Right lobe of liver (tissue), 6 donors: ENCODE measurements at places on chromosomes 16 and 17. TPM values are rescaled to one million over a fixed set of nuclear protein-coding genes. Genes with fewer than 3 reads are reported as not detected.

DNA sequence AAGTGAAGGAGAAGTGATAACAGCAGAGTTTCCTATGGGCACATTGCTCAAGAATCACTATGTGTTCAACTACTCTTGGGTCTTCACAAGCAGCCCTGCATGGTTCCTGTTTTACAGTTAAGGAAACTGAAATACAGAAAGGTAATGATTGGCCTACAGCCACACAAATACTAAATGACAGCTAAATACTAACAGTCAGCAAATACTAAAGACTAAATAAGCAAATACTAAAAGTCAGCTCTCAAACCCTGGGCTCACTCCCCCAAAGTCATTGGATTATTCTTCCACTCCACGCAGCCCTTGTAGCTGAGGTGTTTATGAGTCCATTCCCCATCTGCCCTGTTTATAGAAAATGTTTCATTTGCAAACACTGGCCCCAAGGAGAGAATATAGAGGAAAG is 372.7 kb upstream of the CDH11 start:
- DNase-seq, result no peak

DNA sequence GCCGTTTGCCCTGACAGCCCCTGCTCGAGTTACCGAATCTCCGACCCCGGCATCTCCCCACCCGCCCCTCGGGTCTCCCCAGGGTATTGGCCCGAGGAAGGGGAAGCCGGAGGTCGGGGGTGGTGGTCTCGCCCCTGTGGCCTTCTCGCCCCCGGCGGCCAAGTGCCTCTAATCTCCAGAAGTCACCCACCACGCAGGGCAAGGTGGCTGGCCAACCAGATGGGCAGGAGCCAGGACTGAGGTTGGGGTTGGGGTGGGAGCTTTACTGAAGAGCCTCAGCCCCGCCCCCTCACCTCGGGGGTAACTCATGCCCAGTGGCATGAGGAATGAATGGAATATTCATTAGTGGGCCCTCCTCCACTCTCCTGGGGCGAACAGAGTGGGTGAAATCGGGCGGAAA is 637 bp downstream of the DHRS11 start:
- no peak for DNase-seq

ATMIN gene
- 15.1 TPM for total RNA-seq

DNA sequence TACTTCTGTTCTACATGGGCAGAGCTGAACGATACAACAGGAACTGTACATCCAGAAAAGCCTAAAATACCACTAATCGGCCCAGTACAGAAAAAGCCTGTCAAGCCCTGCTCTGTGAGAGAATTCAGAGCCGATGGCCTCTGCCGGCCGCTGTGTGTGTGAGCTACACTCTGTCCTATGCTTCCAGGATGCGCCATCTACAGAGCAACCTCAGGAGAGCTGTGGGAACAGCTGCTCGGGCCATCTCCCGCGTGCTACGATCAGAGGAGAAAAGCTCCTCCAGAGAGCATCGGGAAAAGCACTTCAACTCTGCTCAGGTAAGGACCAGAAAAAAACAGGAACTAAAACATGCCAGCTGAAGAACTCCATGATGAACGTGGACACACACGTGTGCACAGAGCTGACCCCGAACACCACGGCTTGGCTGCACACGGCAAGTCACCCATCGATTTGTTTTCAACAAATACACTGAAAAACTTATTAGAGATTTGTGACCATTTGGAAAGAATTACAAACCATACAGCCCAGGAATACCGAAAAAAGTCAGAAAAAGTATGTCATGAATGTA is 115.9 kb downstream of the ANKRD11 start:
- DNase-seq, result no peak

DNA sequence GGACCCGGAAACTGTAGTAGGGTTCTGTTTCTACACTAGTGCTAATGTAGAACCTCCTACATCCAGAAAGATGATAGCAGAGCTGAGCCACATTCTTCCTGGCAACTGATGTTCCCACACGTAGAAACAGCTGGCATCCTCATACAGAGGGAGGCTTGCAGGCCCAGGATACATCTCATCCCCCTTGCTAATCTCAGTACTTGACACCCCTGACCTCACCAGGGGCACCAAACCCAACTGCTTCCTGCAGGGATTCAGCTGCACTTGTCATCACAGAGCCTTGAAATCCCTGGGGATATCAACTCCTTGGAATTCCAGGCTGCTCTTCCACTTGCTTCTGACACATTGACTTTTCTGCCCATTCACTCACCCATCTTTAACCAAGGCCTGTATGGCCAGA is 75.2 kb upstream of the HSBP1 start:
- DNase-seq, result no peak

IRX5 gene
- total RNA-seq, result not detected

DNA sequence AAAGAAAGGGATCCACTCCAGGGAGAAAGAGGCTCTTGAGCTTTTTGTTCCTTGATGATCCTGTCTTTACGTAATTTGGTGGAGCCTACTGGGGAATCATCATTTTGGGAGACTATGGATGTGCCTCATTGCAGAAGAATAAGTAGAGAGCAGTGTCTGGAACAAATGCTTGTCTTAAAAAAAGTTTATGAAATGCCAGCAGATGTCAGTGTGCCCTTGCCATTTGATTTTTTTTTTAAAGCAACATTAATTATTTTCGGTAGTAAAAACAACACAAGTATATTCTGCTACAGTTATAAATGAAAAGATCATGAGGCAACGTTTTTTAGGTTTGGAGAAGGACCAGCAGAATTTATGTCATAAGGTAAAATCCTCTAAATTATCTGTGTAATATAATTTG is 934.8 kb upstream of the EEF2KMT start:
- no peak for DNase-seq

PLCD3 gene
- 3.6 TPM for total RNA-seq

GRCh38 chr16:79210607-79211006 is 389.9 kb downstream of the MAF start:
- no peak for DNase-seq

DNA sequence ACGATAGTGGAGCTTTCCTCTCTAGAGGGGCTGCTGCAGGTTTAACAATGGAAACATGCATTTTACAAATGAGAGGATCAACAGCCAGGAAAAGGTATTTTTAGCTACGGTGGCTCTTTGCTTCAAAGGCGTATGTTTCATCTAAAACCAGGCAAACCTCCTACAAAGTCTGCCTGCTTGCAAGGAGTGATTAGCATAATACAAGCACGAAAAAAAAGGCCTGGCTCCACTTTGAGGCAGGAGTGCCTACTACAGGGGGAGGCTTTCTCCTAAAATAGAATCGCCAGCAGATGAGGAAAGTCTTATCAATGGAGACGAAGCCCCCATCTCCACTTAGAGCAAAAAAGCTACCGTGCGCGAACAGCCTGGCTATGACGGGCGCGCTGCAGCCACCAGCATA is 27.1 kb upstream of the MTSS2 start:
- DNase-seq, result no peak

DNA sequence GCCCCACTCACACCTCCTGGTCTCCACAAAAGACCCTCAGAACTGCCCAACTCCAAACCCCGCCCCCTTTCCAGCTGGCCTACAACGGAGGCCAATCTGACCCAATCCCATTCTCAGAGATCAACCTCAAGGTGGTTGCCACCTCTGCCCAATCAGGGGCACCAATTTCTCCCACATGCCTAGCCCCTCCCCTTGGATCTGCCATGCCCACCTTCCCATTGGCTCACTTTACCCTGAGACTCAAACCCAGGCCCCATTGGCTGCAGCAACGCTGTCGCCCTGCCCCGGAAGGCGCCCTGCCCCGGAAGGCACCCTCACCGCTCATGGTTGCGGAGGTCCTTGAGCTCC is 10.6 kb downstream of the ZNF668 start:
- no peak for DNase-seq

PIRT gene
- total RNA-seq, result not detected

DNA sequence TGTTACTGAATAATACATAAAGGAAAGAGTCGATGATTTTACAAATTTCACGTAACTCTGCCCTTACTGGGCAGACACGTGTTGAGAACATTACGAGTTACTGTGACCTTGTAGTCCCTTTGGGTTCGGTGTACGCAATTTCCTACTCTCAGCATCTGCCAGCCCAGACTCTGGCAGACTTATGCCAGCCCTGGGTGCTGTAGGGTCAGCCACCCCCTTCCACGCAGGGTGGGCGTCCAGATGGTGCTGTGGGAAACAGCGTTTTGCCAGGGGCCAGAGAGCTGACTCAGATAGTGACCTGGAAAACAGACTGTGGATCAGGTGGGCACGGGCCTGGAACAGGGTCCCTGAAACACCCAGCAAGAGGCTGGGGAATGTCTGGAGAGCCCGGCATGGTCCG is 148.9 kb downstream of the RPTOR start:
- DNase-seq, result no peak

DNA sequence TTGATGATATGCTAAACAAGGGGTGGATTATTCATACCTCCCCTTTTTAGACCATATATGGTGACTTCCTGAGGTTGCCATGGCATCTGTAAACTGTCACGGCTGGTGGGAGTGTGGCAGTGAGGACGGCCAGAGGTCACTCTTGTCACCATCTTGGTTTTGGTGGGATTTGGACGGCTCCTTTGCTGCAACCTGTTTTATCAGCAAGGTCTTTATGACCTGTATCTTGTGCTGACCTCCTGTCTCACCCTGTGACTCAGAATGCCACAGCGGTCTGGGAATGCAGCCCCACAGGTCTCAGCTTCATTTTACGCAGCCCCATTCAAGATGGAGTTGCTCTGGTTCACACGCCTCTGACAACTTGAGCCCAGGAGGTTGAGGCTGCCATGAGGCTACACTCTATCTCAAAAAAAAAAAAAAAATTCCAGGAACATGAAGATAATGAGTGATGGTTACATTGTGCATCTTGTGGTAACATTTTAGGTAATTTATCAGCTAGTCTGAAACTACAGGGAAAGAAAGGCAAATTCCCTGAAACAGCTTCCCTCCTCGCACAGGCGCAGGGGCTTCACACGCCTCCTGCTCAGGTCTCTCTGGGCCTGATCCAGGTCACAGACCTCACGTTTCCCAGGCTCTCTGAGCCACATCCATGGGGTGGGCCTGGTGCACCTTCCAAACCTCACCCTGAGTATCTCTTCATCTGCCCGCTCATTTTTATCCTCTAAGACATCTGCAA is 15.3 kb upstream of the UBE2I start:
- DNase-seq, result no peak

NTN1 gene
- 11.4 TPM for total RNA-seq

DNA sequence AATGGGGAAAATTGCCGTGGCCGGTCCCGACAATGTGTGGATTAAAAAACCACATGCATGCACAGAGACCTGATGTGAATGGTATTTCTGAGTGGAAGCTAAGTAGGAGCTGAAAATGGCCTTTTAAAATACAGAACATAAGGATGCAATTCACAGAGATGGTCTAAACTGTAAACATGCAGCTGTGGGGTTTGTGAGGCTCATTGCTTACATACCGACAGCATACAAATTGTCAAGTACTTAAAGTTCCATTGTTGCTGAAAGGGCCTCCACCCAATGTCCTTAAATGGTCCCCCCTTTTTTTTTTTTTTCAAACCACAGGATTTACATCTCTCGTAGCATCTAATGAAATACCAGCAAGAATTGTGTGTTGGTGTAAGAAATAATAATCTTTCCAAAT is 523.2 kb downstream of the MAF start:
- no peak for DNase-seq

- peak; percentile 34 for DNase-seq
These were observed 90.1 kb upstream of the CDC42EP4 start for GRCh38 chr17:73401911-73402310.

DNA sequence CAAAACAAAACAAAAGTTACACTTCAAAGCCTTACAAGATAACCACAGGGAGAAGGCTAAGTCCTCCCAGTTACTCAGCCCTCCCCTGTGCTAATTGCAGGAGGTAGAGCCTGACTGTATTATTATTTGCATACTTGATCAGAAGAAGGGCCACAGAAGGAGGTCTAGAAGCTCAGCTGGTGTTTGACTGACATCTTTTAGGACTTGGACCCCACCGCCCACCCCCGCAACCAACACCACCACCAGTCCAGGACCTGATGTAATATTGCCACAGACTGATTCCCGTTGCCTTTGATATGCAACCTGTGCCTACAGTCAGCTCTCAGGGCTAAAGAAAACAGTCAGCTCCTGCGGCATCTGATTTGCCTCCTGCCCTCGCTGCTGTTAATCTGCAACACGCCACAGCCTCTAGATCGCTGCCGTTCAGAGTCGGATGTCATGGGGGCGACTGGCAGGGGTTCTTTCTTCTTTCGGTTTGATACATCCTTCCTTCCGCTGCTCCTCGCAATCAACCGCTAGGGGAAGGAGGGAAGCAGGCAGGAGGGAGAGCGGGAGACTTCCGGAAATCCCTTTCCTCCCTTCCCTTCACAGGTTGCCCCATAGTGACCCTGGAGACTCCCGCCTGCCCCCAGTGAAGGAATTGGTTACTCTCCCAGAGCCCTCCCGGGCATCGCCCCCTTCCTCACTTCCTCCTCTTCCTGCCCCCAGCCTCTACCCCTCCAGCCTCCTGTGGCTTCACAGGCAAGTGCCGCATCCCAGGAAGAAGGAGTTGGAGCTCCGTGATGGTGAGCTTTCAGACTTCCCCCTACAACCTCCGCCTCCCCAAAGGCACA is 90.5 kb upstream of the SOX9 start:
- no peak for DNase-seq

DNA sequence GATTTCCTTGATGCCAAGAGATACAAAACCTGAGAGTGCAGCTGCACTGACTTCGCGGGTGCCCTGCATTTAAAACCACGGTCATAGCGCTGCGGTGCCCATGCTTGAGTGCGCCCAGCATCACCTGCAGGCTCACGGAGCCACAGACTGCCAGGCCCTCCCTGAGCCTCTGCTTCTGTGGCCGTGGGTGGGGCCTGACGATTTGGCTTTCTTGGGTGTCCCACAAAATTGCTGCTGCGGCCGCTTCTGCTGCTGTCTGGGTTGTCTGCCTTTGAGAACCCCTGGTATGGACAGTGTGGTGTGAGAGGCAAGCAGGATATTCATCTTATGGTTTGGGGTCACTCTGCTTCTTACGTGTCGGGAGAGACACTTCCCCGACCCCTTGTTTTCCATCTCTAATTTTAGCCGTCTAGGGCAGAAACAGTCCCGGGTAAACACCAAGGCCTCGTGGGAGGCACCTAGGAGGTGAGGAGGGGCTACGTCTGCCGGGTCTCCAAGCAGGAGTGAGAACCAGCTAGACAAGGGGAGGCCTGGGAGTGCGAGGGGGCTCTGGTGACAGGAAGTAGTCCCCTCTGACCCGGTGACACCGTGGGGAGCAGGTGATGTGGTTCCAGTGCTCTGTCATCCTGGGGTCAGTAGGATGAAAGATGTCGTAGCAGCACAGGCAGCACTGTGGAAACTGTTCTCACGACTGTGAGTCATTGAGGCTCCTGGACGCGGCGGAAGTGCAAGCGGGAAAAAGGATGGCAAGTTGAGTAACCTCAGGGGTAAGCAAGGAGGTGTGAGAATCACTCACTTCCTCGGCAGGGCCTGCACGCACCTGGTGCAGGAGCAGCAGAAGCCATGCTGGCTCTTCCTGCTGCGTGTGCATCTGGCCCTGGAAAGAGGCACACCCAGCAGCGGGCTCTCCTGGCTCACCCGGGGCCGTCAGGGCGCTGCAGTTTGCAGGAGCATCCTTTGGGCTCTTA is 176.3 kb downstream of the RPTOR start:
- DNase-seq, result no peak

GRCh38 chr16:66487580-66488275 is 60.6 kb downstream of the BEAN1 start:
- DNase-seq, result no peak

SULT1A4 gene
- 3.4 TPM for total RNA-seq
